ENCODE measurements at places on chromosomes 5 and 9. TPM values are rescaled to one million over a fixed set of nuclear protein-coding genes. Genes with fewer than 3 reads are reported as not detected.

The CDH9 gene
- not detected for total RNA-seq

The IL31RA gene
- total RNA-seq, result 0.86 TPM

The LOX gene
- 1.6 TPM for total RNA-seq

The WNK2 gene
- total RNA-seq, result 7.5 TPM

The PCDHGA9 gene
- 0.05 TPM for total RNA-seq

The PRRX2 gene
- 5.6 TPM for total RNA-seq

The CTXN3 gene
- not detected for total RNA-seq

The SPINK6 gene
- 0.27 TPM for total RNA-seq

The HAVCR1 gene
- total RNA-seq, result 39.0 TPM

The SLC25A2 gene
- total RNA-seq, result not detected

The HTR1A gene
- not detected for total RNA-seq

The PCDHGC4 gene
- total RNA-seq, result not detected

The CNTNAP3B gene
- 10.3 TPM for total RNA-seq

The POU5F2 gene
- total RNA-seq, result 0.02 TPM

The GALT gene
- total RNA-seq, result 14.0 TPM

The CSF1R gene
- total RNA-seq, result 0.35 TPM

The FBXO38 gene
- total RNA-seq, result 16.9 TPM

The RETREG1 gene
- 3.2 TPM for total RNA-seq

The STKLD1 gene
- total RNA-seq, result 0.73 TPM

The GARIN3 gene
- not detected for total RNA-seq

The SPATA31D4 gene
- total RNA-seq, result not detected

The RLN1 gene
- not detected for total RNA-seq

The PCDHB15 gene
- 0.05 TPM for total RNA-seq

The IRX2 gene
- 2.2 TPM for total RNA-seq

The DMGDH gene
- not detected for total RNA-seq

The ERCC8 gene
- total RNA-seq, result 11.0 TPM

The WDR38 gene
- total RNA-seq, result 0.07 TPM

The GRXCR2 gene
- not detected for total RNA-seq

The PDZD2 gene
- total RNA-seq, result 0.65 TPM

The GRIA1 gene
- not detected for total RNA-seq

The MYOZ3 gene
- total RNA-seq, result 0.18 TPM

The CDH12 gene
- not detected for total RNA-seq

The TMEM8B gene
- total RNA-seq, result 4.5 TPM

The TAF11L5 gene
- total RNA-seq, result not detected

The IL4 gene
- total RNA-seq, result not detected

The GGTA1 gene
- total RNA-seq, result not detected

The PCDHA9 gene
- not detected for total RNA-seq

The LYRM7 gene
- 4.2 TPM for total RNA-seq

The SLC22A5 gene
- total RNA-seq, result 68.9 TPM

All from A549 treated with dexamethasone at 1 μM for 4 hours (cell line).